ENCODE measurements at places on chromosomes 11 and 22. TPM values are rescaled to one million over a fixed set of nuclear protein-coding genes. Genes with fewer than 3 reads are reported as not detected.

DNA sequence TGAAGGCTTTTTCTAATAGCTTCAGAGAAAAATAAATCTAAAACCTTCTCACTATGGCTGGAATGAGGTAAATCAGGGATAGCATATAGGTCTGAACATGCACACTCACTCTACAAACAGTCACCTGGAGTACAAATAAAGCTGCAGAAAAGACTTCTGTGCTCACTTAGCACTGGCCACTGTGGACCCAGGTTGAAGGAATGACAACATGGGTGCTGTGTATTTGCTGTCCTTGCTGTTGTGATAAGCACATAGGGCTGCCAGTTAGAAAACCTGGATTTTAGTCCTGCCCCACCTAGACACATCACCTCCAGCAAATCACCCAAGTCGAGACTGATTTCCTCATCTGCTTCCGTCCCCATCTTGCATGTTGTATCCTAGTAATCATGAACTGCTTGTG is 51.2 kb downstream of the FZD4 start:
- DNase-seq, result no peak

MYH9 gene
- total RNA-seq, result 901 TPM

RIMBP3B gene
- total RNA-seq, result 0.11 TPM

DNA sequence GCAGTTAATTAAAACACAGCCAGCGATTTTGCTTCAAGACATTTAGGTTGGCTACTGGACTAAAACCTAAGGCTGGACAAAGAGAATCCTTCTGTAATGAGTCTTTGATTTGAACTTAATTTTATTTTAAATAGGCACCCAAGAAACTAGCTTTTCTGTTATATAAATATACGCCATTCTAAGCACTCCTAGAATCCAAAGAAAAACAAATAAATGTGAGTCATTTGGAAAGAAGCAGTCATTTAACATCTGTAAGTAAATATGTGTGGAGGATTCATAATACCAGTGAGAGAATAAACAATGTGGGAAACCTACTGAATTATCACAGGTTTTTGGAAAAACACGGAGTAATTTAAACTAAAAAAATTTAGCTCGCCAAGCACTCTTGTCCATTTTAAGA is 1.2 kb upstream of the TECTA start:
- DNase-seq, result no peak

DNA sequence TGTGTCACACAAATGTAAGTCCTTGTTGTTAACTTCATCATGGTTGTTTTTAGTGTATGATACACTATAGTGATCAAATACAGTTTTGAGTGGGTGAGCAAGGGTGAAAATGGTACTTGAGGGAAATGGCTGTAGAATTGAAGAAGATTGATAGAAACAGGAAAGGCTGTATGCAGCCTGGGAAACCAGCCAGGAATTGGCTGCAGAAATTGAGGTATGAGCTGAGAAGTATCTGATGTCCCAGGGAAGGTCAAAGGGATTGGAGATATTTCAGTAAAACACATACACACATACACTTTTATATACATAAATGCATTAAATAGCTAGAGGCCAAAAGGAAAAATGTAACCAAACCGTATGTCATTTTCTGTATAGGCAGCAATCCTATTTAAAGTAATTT is 13.1 kb upstream of the YAP1 start:
- no peak for DNase-seq

DNA sequence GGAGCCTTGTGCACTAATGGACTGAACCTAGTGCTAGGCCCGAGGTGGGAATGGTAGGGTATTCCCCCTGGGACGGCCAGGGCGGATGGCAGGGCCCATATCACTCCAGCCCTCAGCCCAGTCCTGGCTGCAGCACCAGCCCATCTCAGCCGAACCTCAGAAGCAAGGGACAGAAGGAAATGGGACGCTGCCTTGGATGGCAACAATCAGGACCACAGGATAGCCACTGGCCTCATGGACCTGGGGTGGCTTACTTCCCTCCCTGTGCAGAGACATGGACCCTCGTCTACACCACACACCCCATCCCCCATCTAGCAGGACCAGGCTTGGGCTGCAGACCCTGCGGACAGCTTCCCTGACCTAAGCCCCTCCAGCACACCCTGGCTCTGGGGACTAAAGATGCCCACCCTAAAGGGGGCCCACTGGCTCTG is 24.1 kb downstream of the ARVCF start:
- no peak for DNase-seq

OR56A1 gene
- total RNA-seq, result not detected

DAGLA gene
- 0.73 TPM for total RNA-seq

DNA sequence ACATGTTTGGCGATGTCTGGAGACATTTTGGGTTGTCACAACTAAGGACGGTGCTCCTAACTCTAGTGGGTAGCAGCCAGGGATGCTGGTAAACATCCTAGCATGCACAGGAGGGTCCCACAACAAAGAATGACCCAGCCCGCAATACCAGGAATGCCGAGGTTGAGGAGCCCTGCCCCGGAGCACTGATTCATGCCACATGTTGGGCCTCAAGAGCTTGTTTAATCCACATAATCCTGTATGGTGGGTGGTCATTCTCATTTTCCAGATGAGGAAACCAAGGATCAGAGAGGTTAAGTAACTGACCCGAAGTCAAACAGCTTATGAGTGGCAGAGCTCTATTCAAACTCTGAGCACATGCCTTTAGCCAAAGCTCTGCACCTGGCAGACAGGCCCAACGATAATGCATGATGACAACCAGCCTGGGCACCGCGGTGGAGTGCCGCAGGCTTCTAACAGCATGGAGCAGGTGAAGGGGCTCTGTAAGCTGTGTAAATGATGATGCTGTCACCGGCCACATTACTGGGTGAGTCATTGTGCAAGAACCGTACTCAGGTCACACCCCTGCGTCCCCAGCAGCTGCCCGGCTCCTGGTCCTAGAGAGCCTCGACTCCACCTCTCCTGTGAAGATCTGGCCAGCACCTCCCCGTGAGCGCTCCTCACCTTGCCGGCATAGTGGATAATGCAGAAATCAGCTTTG is 58.6 kb downstream of the APOL1 start:
- no peak for DNase-seq

- peak; percentile 43 for DNase-seq
These were observed 23.1 kb downstream of the MICAL3 start for GRCh38 chr22:18001040-18001893.

All from CD4-positive, alpha-beta T cell (primary cell).